Endothelial cell of umbilical vein (primary cell): ENCODE measurements at places on chromosomes 12 and 14. TPM values are rescaled to one million over a fixed set of nuclear protein-coding genes. Genes with fewer than 3 reads are reported as not detected.

The GALNT4 gene
- 9.8 and 10.9 TPM in 2 replicates for total RNA-seq

The CD4 gene
- not detected in 2 replicates for total RNA-seq

The GPR33 gene
- not detected in 2 replicates for total RNA-seq

The RASSF9 gene
- total RNA-seq: 2.3 and 3.6 TPM in 2 replicates

The GRIN2B gene
- total RNA-seq: not detected in 2 replicates

The TCP11L2 gene
- 15.3 and 18.7 TPM in 2 replicates for total RNA-seq

The WNT5B gene
- not detected in 2 replicates for total RNA-seq

The NFATC4 gene
- 88.1 and 88.5 TPM in 2 replicates for total RNA-seq

The TMEM229B gene
- 0.28 TPM in 1 of 2 replicates, not detected in the other for total RNA-seq

The GPRC5D gene
- total RNA-seq: not detected in 2 replicates

The CIROP gene
- not detected in 2 replicates for total RNA-seq

The TECPR2 gene
- 21.5 TPM in 2 replicates for total RNA-seq

The RTL1 gene
- total RNA-seq: not detected in 2 replicates

The IFNG gene
- not detected in 2 replicates for total RNA-seq

The RHEBL1 gene
- total RNA-seq: 2.3 and 2.6 TPM in 2 replicates

The NEUROD4 gene
- total RNA-seq: not detected in 2 replicates

The ACSM4 gene
- not detected in 2 replicates for total RNA-seq

The KRT2 gene
- not detected in 2 replicates for total RNA-seq
